ENCODE measurements at places on chromosomes 3 and 15.

- no peak for DNase-seq
Observed at GRCh38 chr15:68719672-68720071, 101.0 kb downstream of the ANP32A start.

DNA sequence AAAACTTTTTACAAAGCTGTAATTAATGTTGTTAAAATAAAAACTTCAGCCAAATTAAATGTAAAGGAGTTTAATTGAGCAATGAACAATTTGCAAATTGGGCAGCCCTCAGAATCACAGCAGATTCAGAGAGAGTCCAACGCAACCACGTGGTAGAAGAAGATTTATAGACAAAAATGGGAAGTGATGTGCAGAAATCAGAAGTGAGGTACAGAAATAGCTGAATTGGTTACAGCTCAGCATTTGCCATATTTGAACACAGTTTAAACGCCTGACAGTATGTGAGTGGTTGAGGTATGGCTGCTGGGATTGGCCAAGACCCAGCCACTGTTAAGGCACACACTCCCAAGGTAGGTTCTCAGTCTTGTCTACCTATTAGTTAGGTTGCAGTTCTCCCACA, 14.4 kb upstream of the PLA2G4D start:
- no peak for DNase-seq

- no peak for DNase-seq
Observed at GRCh38 chr3:140446734-140447133, 231.1 kb upstream of the TRIM42 start.

DNA sequence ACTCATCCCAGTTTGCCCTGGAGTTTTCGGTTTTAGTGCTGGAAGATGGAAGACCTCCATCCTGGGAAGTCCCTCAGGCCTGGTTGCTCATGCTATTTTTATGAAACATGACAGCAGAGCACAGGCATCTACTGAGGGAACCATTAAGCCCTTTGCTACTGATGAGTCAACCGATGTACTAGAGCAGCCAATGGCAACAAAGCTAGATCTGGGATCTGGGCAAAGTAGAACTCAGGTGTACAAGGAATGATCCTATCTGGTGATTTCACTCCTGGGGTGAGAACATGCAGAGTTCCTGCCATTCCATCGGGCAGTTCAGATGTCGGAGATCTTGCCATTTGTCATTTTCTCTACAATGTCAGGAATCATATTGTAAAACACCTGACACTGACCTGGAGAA, 166.2 kb upstream of the NSMCE3 start:
- DNase-seq: no peak

- no peak for DNase-seq
Observed at GRCh38 chr15:31598620-31599019, 272.0 kb downstream of the KLF13 start.

- no peak for DNase-seq
Observed at GRCh38 chr3:72516361-72516760, 331.9 kb downstream of the SHQ1 start.

DNA sequence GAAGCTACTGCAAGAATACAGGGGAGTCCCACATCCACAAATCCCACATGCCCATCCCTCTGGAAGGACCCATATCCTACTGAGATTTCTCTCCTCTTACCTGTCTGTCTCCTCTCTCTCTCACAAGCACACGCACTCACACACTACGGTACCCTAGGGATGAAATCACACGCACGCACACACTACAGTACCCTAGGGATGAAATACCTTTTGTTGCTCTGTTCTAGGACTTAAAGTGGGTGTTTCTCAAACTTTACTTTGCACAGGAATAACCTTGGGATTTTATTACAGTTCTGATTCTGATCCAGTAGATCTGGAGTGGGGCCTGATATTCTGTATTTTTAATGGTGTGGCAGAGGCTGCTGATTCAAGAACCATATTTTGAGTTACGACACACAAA, 622.2 kb upstream of the ZNF385D start:
- no peak for DNase-seq

DNA sequence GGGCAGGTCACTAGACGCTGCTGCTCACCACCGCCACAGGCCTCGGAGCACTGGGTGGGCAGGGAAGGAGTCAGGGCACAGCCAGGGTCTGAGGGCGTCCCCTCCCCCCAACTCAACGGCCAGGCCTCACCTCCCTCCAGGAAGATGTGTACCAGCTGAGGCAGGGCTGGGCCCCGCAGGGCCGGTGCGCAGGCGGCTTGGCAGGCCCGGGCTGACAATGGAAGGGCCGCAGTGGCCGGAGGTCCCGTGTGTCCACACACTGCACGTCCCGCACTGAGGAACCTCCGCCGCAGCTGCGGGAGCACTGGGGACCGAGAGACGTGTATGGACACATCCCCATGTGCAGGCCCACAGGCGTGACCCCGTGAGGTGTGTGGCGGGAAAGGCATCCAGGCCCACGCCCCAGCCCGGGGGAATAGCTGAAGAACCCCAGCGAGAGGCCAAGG, 47.4 kb downstream of the ADAMTS7 start:
- no peak for DNase-seq

Data from NCI-H2107 (cell line).